T-cell (primary cell): ENCODE measurements at places on chromosomes 3 and 15.

DNA sequence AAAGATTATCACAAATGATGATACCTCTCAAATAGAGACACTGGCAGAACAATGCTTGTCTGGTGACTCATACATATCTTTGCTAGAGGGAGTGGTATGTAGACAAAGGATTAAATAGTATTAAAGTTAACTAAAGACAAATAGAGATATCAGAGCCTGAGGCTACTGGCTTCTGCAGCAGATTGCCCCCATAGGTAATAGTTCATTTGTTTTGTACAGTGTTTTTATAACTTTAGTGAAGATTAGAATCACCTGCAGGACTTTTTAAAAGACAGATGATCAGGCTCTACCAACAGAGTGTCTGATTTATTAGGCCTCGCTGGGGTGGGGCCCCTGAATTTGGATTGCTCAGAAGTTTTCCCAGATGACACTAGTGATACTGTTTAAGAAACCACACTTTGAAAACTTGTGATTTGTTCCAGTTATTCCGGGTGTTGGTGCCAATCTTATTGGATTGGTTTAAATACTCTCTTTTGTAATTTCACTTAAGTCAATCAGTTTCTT is 96.4 kb downstream of the NAALADL2 start:
- DNase-seq: no peak

- DNase-seq: no peak
Observed at GRCh38 chr15:50192164-50192563, 10.2 kb downstream of the SLC27A2 start.

- DNase-seq: no peak
Observed at GRCh38 chr15:92833106-92833433, 67.1 kb upstream of the CHD2 start.

DNA sequence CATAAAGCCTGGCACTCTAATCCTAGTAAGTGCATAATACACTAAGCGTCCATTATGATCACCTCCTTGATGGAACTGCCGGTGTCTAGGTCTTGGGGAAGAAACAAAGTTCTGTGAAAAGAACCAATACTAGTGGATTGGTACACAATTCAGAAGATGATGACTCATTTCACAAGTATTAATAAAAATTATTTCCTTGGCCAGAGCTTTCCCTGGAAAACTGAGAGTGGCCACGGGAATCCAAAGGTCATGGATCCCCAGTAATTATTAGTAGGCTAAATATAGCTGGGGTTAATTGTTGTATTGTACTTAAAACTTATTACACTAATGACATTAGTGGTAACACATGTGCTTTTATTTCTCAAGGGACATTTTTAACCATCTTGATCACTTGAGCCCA is 808.0 kb upstream of the NR2F2 start:
- no peak for DNase-seq

DNA sequence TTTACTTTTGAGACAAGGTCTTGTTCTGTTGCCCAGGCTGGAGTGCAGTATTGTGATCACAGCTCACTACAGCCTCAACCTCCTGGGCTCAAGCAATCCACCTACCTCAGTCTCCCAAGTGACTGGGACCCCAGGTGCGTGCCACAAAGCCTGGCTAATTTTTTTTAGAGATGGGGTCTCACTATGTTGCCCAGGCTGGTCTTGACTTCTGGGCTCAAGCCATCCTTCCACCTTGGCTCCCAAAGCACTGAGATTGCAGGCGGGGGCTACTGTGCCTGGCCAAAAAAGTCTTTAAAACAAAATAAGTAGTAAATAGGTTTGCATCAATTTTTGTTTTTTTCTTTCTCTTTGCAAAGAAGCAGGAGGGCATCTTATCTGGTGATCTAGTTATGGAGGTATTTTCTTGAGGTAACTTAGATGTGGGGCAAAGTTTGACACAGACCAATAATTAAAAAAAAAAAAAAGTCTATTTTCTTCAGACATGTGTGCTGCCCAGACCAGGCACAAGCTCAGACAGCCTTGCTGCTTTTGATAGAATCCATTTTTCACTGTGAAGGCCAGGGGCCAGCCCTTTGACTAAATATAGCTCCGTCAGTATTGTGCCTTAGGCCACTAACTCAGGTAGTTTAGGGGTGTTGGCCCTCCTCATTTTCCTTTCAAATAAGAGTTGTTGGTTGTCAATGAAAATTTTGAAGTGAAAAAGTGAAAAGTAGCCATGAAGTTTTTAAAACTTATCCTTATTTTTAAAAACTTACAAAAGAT is 2.5 kb downstream of the ARL6IP5 start:
- no peak for DNase-seq

- no peak for DNase-seq
Observed at GRCh38 chr3:30457726-30458125, 148.7 kb upstream of the TGFBR2 start.

DNA sequence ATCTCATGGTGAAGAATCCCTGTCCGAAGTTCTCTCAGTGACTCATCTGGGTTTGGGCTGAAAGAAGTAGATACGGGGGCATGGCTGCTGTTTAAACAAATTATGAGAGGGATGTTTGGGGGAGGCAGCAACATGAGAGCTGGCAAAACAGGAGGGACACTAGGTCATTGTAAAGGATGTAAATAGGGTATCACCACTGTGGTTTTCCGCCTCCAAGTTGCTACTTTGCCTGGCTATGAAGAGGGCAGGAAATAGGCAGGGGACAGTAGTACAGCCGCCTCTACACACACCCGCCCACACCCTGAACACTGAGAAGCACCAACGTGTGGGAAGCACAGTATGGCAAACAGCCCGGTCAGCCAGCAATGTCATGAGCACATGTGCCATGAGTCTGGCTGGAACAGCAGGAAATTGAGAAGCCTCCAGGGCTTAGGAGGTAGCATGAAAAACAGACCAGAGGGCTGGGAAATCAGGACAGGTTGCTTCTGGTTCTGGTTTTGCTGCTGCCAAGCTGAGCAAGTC is 17.1 kb downstream of the HEXA start:
- DNase-seq: no peak

DNA sequence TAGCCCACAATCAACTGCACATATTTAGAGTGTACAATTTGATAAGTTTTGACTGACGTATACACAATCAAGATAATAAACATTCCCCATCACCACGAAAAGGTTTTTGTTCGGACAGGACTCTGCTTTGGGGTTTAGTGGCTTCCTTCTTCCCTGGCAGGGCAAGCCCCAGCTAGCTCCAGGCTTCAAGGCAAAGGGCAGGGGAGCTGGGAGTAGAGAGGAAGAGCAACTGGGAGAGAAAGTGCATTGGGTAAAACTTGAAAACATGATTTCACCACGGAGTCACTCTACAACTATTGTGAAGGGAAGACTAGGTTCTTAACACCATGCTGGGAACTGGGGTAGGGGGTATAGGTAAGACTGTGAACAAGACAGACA is 185.1 kb upstream of the UBE2E1 start:
- no peak for DNase-seq

DNA sequence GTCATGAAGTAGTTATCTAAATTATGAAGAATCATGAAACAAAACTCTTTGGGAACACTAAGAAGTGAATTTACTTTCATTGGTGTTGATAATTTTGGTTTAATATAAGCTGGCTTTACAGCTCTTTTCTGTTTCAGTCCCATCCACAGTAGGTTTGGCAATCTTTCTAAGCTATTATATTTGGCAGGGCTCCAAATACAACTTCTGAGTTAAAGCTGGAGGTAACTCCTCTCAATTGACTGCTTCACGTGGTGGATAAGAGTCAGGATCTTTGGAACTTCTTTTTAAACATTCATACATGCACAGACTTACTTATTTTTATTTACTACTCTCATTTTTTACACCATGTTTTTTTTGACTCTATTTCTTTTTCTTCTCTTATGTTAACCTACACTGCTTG is 106.5 kb upstream of the EPHA3 start:
- DNase-seq: no peak

DNA sequence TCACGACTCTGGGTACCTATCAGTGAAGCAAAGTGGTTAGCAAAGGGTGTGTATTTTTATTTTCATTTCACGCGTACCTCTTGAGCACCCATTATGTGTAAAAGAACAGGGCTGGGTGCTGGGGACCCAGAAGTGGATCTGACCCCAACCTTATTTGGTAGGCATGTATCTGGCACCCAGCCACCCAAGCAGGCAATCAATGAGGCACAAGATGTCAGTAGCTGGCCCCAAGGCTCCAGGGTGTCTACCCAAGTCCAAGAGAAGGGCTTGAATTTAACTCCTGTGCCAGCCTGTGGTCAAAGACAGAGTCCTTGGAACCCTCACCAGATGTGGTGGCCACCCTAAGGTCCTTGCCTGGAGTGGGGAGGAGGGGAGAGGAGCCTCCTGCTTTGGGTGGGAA is 5.7 kb downstream of the PLEKHO2 start:
- no peak for DNase-seq

GRCh38 chr3:189389346-189389745 is 217.6 kb downstream of the TPRG1 start:
- DNase-seq: no peak

GRCh38 chr3:144003051-144003450 is 31.4 kb downstream of the DIPK2A start:
- DNase-seq: no peak

DNA sequence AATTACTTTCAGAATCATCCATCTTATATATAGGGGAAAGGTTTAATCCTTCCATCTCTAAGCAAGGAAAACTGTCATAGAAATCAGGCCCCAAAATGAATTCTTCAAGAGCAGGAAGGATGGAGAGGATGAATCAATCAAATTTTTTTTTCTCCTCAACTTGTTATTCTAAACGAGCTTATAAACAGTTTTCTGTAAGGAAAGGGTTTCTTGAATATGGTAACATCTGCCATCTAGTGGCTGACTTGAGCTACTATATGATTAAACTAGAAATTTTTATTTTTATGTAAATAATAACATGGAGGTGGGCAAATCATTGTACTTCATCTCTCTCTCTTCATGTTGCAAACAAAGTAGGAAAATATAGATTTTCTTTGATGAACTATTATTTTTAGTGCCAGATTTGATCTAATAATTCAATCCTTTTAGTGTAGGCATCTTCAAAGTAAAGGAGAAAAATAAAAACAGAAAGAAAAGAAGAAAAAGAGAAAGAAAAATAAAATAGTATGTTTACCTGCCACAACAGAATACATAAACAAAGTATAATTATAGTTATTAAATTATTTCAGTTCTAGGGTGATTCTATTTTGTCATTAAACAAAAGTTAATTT is 146.6 kb downstream of the SERPINI1 start:
- DNase-seq: no peak

DNA sequence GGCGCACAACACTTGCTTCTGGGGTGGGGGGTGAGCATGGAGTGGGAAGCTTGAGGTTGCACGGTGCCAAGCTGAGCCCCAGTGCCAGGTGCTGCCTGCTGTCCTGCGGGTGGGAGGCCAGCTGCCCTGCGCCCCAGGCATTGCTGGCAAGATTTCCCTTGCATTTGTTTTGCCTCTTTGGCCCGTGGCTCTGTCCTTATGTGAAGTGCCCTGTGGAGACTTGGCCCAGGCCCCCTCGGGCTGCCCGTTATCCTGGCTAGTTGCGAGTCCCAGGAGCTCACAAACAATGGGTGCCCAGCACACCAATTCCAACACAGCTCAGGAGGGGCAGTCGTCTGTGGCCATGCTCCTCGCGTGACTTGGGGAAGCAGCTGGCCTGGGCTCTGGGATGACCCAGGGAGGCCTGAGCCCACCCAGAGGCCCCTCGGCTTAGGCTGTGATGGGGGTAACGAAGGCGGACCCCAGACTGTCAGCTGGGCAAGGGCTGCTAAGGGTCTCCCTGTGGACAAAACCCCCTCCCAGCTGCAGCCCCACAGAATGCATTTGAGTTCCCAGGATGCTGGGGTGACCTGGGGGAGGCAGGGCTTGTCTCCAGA is 5.9 kb downstream of the C3orf22 start:
- DNase-seq: no peak

DNA sequence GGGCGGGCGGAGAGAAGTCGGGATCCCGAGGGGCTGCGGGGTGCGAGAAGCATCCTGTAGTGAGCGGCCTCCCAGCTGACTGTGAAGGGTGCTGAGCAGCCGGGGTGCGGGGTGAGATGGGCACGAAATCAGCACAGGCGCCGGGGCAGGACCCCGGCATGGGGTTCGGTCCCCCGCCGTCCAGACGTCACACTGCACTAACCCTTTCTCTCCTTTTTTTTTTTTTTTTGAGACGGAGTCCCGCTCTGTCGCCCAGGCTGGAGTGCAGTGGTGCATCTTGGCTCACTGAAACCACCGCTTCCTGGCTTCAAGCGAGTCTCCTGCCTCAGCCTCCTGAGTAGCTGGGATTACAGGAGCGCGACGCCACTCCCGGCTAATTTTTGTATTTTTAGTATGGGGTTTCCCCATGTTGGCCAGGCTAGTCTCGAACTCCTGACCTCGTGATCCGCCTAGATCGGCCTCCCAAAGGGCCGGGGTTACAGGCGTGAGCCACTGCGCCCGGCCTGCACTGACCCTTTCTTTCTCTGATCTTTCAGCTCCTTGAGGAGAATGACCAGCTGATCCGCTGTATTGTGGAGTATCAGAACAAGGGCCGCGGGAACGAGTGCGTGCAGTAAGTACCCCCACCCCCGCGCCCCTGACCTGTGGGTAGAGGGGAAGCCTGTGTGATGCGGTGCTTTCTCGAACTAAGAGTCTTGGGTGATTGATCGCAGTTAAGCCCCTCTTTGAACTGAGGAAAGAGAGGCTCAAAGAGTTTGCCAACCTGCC is 513 bp downstream of the SS18L2 start:
- no peak for DNase-seq

- DNase-seq: no peak
Observed at GRCh38 chr3:95655363-95655986, 1158.9 kb upstream of the EPHA6 start.

DNA sequence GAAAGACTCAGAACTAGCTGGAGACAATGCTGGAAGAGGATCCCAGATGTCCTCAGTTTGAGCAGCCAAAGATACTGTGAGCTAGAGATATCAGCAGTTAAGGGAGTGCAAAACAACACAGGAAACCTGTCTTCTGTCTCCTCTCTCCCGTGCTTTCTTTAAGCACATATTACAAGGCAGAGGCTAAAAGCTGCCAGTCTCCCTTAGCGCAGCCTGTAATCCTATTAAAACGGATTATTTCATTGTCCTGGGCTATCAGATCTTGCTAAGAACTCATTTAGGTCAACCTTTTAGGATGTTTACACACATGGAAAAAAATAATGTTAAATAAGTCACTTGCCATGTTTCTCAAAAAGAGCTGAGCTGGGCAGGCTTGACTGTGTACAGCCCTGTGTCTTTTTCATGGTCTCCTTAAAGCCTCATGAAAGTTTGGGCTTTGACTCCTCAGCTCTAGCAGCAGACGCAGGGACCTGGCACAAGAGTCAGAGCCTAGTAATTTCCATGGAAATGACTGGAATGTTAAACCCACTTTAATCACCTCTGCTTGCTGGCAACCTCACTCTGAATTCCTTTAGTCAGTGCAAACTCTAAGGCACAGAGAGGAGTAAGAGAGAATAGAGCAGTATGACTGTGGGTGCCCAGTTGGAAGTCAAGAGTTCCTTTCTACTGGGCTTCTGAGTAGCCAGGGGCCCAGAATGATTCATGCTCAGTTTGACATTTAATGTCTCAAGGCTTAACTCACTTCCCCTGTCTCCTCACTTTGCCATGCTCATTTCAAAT is 491.9 kb downstream of the NTRK3 start:
- DNase-seq: no peak

- no peak for DNase-seq
Observed at GRCh38 chr15:46636206-46636605, 1001.4 kb downstream of the SQOR start.
